ENCODE measurements at places on chromosomes 7 and 10.

DNA sequence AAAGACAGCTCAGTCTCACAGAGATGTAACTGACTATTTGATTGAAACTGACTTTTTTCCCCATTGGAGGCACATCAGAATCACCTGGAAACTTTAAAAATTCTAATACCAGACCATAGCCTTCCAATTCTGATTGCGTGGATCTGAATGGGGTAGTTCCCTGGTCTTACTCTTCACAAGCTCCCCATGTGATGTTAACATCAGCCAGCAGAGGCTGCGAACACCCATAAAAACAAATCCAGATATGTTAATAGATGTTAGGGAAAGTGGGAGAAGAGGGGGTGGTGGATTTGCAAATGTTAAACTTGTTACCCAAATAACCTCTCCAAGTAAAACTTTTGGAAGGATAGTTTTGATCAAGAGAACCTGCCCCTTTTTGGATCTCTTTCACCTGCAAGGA, 1133.4 kb downstream of the CNTNAP2 start:
- DNase-seq: peak; percentile 15

GRCh38 chr10:69464801-69465401, 13.6 kb downstream of the TSPAN15 start:
- no peak for DNase-seq

DNA sequence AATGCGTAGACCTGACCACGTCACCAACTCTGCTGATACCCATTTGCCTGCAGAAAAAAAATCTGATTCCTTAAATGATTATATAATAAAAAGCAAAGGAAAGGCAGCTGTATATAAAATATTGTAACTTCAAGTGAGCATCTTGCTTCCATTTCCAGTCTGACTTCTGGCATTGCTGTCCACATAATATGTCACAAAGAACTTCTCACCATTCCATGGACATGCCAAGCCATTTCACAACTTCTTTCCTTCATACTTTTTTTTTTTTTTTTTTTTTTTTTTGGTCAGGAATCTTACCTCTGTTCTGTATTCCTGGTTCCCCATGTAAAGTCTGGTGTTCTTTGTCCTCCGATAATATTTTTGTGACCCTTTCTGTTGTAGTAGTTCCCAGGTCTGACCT, 165.5 kb downstream of the SND1 start:
- no peak for DNase-seq

DNA sequence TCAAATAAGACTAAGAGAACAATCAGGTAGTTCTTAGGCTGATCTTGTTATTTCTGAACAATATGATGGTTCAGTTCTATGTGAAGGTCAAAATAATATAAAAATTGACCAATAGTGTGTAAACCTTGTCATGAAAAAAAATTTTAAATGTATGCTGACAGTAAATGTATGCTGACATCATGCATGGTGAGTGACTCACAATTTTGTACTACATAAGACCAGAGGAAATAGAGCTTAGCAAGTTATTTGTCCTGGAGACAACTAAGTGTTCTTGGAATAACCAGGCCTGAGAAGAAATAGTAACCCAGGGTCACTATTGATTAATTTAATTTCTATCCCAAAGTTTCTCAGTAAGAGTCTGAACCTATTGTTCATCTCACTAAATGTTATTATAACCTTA, 182.2 kb upstream of the PCDH15 start:
- DNase-seq: no peak

GRCh38 chr10:72080042-72080975, 8.0 kb downstream of the SPOCK2 start:
- DNase-seq: no peak
